ENCODE measurements at places on chromosomes 2 and 18. TPM values are rescaled to one million over a fixed set of nuclear protein-coding genes. Genes with fewer than 3 reads are reported as not detected.

The SOX11 gene
- not detected for total RNA-seq

The SCN9A gene
- 2.6 TPM for total RNA-seq

The CCL20 gene
- not detected for total RNA-seq

The FBXO48 gene
- total RNA-seq: 0.23 TPM

The EGR4 gene
- not detected for total RNA-seq

The OTOS gene
- total RNA-seq: not detected

The NLRC4 gene
- not detected for total RNA-seq

The STK16 gene
- total RNA-seq: 27.1 TPM

The SAG gene
- not detected for total RNA-seq

The CERS6 gene
- total RNA-seq: 9.0 TPM

The CRYGD gene
- not detected for total RNA-seq

The SKOR2 gene
- not detected for total RNA-seq
